Nucleus accumbens (tissue), 56 donors: ENCODE measurements at places on chromosomes 5 and 9.

- DNase-seq, result no peak
Observed at GRCh38 chr5:6721442-6721841, 8.2 kb downstream of the TENT4A start.

GRCh38 chr5:14679595-14679994 is 15.1 kb downstream of the OTULIN start:
- DNase-seq, result no peak

- DNase-seq, result no peak
Observed at GRCh38 chr5:78546276-78546996, 102.1 kb downstream of the LHFPL2 start.

DNA sequence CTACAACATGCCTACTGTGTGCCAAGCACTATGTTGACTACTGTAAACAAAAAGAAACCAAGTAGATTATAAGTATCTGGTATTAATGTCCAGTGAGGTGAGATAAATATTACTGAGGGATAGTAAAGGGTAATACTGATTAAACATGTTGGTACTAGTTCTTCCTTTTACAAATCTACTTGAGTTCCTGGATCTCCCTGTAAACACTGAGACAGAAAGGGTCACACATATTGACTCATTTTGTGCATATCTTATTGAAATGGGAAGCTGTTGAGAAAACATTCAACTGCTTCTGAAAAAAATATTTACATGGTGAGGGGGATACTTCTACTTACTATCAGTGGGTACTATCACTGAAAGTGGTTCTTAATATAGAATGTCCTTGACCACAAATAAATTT is 24.3 kb downstream of the EFNA5 start:
- no peak for DNase-seq

DNA sequence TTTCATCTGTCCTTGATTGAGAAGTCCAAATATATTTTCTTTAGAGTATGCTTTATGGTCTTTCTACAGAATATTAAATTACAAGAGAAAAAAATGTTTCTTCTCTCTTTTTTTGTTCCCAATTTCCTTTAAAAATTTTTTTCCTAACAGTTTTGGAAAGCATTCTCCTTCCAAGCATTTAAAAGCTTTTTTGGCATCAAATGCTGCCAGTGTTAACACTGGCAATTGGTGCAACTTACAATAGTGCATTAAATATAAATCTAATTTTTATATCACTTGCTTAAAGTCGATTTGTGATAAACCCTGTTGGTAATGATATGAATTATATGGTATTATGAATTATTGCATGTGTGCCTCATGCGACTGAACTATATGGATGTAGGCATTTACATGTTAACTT is 165.9 kb upstream of the ELL2 start:
- no peak for DNase-seq

DNA sequence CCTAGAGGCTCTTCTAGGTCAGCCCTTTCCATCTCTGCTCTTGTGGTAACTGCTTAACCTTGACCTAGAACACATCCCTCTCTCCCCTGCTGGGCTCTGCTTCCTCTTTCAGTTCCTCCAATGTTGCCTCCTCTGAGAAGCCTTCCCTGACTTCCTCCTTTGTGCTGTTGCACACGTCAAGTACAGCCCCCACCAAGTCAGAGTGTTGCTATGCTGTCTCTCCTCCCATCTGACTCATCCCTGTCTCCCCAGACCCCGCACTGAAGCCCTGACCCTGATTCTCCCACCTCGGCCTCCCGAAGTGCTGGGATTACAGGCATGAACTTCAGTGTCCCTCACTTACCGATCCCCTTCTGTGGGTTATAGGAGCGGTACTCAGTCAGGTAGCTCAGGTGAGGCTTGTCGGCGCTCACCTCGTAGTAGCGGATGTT is 10.4 kb upstream of the TRIM14 start:
- DNase-seq, result no peak

DNA sequence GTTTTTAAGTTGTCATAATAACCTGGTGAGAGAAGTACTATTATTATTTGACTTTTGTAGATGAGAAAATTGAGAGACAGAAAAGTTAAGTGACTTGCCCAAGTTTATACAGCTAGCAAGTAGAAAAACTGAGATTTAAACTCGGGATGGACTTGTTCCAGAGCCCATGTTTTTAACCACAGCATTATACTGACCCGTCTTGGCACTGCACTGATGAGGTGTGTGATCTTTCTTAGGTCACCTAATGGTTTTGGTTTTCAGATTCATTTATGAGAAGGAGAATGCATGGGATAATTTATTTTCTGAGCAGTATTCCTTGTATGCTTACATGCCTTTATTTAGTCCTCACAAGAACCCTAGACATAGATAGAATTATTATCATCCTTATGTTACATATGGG is 201.8 kb upstream of the CDKN2B start:
- no peak for DNase-seq

DNA sequence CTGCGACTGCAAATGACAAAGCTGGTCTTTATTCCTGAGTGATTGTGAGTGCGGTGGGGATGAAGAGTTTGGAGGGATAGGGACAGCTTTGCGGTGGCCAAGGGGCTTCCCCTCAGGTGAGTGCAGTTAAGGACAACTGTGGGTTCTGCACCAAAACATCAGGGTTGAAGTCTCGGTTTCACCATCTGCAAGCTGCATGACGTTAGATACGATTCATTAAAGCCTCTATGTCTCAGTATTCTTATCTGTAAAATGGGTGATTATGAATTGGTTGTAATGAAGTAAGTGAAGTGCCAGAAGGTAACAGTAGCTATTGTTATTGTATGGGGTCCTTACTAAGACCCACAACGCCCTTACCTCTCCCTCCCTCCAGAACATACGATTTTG is 226.8 kb upstream of the DAPK1 start:
- no peak for DNase-seq

DNA sequence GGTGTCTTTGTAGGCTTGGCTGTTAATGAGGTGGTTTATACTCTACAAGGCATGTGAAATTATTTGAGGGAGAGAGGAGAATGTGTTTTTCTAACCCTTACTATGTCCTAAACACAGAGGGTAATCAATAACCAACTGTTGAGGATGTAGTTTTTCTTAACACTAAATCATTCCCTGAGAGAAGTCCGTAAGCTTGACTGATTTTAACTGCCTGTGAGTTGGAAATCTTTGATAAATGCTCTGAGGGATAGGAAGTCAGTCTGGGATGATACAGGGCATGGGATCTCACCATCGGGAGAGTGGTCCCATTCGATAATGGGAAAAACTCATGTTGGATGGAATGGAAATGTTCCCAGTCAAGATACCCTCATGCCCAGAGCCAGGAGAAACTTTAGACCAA is 249.6 kb downstream of the PDZD2 start:
- no peak for DNase-seq

DNA sequence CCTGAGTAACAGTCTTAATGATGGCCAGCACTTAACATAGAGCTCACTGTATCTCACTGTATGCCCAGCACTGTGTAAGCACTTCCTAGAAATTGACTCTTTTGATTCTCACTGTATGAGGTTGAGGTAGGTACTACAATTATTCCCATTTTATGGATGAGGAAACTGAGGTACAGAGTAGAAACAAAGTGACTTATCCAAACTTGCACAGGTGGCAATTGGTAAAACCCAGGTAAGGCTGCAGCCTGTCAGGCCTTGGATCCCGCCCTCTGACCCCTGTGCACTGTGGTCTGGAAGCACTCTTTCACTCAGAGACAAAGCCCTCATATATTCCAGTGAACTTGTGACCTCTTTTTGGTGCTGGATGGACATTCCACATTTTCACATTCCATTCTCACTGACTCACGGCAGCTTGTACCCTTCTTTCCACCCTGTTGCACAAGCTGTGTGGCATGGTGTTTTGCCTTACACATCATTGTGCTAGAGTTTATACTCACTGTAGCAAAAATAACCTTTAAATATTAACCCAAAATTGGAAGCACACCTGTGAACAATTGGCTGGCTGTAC is 21.7 kb downstream of the ANKRD55 start:
- no peak for DNase-seq

DNA sequence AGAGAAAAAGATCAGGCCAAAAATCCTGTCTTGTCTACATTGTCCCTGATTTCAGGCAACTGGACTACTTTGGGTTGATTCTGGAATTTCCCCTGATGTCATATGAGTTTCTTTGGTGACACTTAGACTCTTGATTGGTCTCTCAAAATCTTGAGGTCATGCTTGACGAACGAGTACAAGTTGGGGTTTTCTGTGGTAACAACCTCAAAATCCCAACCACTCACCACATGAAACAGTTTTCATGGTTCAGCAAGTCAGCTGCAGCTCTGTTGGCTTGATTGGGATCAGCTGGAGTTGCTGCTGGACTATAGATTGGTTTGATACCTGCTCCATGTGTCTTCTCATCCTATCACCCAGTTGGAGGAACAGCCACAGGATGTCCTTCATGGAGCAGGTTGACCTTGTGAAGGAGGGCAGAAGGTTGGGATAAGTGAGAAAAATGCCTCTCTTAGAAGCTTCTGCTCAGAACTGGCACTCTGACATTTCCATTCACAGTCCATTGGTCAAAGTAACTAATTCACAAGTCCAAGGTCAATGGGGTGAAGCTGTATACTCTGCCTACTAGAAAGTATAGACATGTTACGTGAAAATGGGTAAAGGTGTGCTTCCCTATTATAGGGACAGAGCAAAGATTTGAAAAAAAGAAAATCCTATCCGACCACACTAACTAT is 284.5 kb downstream of the SH3GL2 start:
- DNase-seq, result no peak

GRCh38 chr9:90162326-90162725 is 480.3 kb downstream of the DIRAS2 start:
- DNase-seq, result no peak

DNA sequence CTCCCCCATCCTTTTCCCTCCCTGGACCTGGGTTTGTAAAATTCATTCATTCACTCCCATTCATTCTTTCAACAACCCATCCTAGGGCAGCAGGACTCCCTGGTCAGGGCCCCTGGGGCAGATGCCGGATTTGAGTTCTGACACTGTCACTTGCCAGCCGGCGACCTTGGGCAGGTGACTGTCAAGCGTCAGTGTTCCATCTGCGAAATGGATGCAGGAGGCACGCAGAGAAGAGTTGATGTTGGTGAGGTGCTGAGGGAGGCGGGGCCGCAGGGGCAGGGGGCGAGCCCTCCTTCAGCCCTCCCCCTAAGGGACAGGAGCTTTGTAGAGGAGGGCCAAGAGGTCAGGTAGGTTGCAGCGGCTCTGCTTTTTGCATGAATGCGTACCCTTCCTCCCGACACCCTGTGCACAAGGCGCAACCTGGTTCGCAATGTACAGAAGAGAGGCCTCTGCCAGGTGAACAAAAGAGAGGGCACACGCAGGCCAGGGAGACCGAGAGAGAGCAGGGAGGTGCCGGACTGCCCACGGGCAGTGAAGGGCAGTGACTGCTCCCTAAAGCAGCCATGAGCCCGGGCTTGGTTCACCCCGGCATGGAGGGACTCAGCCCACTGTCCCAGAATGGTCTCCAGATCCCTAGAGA is 128.1 kb downstream of the BARX1 start:
- DNase-seq, result no peak

DNA sequence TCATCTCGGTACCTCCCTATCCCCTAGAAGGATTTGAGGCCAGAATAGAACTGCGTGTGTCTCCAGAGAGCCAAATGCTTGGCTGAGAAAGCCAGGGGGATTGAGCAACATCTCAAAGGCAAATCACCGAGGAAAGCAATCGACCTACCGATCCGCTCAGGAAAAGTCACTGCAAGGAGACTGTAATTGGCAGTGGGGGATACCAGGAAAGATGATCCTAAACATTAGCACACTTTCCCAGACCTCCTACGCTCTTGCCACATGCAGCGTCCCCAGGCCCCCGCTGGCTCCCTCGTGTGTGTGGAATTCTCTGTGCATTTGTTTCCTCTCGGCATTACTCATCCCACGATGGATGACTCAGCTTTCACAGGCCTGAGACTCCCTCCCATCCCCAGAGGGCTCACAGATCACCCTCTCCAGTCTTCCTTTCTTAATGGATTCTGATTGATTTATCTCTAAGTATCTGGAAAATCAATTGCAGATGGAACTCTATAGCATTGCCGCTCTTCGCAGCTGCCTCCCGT is 82.2 kb upstream of the ICE1 start:
- DNase-seq, result peak; percentile 38

- DNase-seq, result no peak
Observed at GRCh38 chr5:116454417-116454927, 120.2 kb downstream of the SEMA6A start.

- DNase-seq, result no peak
Observed at GRCh38 chr9:87193151-87193550, 245.8 kb upstream of the GAS1 start.

GRCh38 chr5:158561562-158562190 is 538.0 kb downstream of the EBF1 start:
- DNase-seq, result no peak

GRCh38 chr5:95591490-95591901 is 28.4 kb upstream of the GPR150 start:
- no peak for DNase-seq

DNA sequence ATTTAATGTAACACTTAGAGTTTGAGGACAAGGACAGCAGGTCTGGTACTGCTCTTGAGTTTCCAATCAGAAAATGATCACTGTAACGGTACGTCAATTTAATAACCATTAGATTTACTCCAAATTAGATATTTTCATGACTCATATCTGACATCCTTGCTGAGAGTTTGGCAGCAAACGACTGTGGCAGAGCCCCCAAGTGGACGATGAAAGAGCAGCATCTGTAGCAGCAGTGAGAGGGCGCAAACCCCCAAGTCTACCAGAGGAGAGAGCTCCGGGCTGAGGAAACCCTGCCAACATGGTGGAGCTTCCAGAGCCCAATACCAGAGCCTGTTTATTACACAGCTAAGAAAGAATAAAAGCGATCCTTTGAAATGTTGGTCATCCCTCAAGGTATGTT is 73.2 kb upstream of the EPB41L4A start:
- no peak for DNase-seq

- DNase-seq, result no peak
Observed at GRCh38 chr5:76851728-76852369, 2.0 kb downstream of the S100Z start.

GRCh38 chr5:176610435-176610773 is 448 bp upstream of the GPRIN1 start:
- no peak for DNase-seq

DNA sequence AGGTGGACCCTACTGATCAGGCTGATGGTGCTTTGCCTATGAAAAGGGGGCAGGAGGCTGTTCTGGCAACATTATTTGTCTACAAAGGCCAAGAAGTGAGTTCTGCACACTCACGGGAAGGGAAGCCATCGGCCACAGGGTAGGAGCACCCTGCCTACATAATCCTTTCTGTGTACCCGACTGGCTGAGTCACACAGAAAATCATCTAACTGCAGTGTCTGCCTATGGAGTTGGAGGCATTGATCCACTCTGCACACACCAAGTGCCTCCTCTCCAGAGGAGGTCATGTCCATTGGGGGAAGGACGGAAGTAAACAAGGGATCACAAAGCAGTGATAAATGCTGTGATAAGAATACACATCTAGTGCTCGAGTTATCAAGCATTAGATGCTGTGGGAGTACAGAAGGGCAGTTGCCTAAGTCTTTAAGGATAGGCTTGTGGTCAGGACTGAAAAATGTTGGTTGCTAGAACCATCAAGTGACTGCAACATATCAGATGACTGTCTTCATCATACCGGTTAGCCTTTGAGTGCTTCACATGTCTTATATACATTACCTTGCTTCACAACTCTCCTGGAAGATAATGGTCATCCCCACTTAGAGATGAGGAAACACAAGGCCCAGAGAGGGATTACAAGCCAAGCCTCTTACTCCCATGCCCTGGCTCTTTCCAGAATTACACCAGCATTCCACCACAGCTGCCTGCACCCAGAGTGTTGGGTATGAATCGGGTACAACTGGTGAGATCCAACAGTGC is 1.3 kb upstream of the SLC2A8 start:
- peak; percentile 17 for DNase-seq

GRCh38 chr5:113053511-113053995 is 77.0 kb downstream of the DCP2 start:
- no peak for DNase-seq
